ENCODE measurements at places on chromosomes 1 and 21.

DNA sequence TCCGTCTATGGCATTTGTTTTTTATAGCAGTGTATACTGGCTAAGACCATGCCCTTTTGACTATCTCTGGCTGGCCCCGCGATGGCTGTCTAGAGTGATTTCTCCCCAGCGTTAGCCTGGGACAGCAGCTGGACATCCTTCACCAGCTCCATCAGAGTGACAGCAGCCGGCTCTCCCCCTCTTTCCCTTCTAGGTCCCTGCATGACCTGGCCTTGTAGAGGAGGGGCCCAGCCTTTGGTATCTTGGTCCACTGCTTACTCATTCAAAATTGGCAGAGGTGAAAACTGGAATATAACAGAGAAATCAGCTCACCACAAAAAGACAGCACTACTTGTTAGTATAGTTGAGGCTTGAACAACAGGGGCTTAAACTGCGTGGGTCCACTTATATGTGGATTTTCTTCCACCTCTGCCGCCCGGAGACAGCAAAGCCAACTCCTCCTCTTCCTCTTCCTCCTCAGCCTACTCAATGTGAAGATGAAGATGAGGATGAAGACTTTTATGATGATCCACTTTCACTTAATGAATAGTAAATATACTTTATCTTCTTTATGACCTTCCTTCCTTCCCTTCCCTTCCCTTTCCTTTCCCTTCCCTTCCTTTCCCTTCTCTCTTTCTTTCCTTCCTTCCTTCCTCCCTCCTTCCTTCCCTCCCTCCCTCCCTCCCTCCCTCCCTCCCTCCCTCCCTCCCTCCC lies 29.4 kb upstream of the B3GALNT2 start:
- no peak for DNase-seq

- DNase-seq, result no peak
Measured at GRCh38 chr1:151436985-151437384, 22.3 kb downstream of the POGZ start.

DNA sequence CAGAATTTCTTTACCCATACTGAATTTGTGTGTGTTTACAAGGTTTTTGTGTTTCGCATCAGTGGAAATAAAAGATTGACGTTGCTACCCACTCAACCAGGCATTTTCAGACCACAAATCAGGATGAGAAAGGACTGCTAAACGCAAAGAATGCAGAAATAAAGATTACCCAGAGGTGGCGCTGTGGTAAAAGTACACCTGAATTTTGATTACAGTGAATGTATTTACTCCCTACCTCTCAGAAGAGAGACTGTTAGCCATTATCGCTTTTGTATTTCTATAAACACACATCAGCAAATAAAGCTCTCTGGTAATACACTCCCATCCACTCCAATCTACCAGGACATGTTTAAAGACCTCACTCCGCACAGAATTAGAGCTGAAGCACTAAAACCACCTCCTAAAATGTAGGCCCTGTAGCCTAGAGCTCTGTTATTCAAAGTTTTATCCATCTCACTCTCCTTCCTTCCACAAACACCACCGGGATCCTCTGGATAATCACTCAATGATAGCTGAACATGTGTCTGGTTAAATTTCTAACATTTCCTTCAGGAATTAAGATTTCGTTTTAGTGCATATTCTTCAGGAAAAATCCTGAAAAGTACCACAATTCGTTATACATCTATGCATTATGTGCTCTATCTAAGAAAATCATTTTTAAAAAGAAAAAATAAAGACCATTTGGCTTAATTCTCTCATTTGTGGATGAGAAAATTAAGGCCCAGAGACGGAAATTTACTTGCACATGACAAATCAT lies 2.5 kb upstream of the LMO4 start:
- peak; percentile 76 for DNase-seq

DNA sequence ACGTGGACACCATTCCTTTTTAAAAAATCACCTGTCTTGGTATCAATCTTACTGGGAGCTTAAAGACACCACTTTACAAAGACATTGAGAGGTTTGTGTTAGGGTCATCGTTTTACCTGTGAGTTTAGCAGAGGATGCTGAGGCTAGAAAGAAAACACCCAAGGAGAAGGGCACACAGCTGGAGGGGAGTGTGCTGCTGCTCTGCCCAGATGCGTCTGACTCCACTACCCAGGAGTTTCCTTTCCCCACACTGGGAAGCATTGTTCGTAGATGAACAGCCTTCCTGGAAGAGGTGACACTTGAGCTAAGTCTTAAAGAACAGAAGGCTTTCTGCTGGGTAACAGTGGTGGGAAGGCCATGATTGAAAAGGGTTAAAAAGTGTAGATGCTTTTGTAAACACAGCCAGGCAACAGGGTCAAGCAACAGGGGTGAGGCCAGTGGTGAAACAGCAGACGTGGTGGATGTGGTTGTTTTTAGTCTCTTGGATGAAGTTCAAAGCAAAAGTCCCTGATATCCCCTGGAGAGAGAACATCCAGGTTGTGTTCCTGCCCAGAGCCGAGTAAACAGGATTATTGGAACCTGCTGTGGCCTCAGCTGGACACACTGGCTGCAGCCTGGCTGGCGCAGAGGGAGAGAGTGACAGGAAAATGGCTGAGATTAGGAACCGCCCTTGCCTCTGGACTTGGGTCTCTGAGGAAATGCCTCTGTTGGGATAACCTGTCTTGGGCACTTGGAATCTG lies 198.6 kb upstream of the JUN start:
- no peak for DNase-seq

DNA sequence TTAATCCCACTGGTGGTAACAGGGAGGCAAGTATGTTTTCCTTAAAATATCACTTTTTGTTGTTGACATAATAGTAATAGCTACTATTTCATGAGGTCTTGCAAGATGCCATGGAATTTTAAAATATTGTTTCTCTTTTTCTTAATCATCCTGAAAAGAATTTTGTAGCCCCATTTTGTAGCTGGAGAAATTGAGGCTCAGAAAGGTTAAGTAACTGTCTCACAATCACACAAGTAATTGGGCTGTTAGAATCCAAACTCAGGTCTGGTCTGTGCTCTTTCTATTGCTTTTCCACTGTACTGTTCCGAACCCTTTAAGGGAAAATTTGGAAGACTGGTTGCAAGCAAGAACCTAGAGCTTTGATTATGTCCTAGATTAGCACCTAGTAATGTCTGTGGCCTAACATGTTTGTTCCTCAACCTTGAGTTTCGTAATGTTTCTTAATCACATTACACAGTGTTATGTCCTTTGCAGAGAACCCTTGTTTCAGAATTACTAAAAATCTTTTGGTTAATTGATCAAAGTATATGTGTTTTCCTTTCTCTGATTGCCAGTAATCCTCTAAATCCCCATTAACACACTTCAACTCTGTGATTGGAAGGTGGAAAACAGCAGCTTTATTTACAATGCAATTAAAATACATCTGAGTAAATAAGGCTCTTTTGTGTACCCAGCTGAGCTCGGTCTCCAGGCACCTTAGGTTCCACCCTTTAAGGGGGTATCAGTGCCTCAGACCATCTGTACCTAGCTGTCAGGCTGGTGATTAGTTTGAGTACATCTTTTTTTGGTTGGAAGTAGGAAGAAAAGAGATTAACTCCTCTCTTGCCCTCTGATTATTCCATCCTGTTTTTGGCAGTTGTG lies 10.4 kb downstream of the LRRC42 start:
- no peak for DNase-seq

DNA sequence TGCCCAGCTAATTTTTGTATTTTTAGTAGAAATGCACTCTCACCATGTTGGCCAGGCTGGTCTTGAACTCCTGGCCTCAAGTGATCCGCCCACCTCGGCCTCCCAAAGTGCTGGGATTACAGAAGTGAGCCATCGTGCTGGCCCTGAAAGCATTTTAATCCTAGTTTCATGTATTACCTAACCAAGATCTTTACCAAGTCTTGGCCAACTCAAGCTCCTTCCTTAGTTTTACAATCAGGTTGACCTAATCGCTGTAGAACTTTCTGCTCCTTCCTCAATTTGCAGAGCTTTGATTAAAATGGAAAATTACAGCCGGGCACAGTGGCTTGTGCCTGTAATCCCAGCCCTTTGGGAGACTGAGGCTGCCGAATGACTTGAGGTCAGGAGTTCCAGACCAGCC lies 3.2 kb upstream of the TMEM63A start:
- no peak for DNase-seq

DNA sequence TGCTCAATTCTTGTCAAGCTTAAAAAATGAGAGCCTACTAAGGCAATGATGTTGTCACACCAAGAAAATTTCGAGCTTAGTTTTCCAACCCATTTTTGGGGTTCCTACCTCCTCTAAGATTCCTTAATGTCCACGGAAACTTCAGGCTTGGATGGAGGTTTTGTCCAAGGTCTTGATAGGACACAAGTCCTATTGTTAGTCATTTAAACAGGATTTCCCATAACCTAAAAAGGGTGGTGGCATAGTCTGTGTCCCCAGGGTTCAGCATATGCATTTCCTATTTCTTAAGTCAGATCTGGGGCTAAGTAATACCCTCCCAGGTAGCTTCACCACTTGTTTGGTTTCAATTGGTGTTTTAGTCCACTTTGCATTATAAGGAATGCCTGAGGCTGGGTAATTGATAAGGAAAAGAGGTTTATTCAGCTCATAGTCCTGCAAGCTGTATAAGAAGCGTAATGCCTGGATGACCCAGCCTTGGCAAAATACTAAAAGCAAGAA lies 10.9 kb upstream of the PADI2 start:
- DNase-seq, result no peak

- DNase-seq, result no peak
Measured at GRCh38 chr1:3978196-3978989, 78.3 kb upstream of the C1orf174 start.

DNA sequence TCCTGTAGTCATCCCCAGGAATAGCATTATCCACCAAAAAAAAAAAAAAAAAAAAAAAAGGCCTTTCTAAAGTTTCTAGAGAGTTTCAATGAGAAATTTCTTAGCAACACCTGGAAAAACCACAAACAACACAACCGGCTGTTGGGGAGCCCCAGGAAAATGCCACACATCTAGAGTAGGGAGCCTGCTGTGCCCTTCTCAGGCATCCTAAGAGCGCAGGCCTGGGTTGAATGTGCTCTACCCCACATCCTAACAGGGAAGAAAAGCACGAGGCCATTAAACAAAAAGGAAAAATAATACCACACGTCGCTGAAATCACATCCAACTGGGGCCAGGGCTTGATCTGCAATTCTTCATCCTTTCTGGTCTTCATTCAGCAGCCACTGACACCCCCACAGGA lies 367.5 kb downstream of the TGFB2 start:
- no peak for DNase-seq

DNA sequence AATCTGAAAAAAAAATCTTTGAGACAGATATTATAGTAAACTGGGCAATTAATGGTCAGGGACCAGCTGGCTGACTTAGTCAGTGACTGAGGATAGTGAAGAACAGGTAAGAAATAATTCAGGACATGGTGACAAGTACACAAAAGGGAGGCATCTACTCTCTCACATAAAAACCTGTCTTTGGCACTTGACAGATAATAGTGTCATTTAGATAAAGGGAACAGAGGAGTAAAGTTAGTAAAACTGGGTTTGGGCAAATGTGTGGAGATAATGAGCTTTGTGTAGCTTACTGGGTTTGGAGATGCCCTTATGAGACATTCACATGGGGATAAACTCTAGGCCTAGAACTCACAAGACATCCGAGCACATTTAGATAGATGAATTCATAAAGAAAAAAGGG lies 4.0 kb downstream of the SSX2IP start:
- DNase-seq, result no peak

DNA sequence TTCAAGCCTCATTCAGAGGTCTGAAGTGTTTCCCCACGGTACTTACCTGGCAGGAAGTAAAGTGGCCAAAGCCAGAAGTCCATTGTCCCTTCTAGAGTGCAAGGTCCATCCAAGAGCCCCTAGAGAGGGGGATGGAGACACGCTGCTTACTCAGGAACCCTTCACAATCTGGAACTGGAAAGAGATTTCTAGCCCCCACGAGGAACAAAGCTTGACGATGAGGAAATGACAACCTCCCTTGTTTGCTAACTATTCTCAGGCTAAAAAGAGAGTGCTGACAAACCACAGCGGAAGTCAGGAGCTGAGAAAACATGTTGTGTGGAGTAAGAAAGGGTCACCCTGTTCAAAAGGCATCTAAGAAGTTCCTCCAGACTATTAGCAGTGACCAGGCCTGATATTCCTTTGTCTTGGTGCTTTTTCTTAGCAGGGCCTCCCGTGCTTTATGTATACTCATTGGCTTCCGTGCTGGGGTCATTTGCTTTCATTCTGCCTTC lies at the start of gene FCMR:
TSS of gene FCMR (minus strand) at position 170 of the 494 bp plus-strand sequence. CDS start at position 83, 87 bp downstream.
- DNase-seq, result peak; percentile 72

- DNase-seq, result no peak
Measured at GRCh38 chr1:54887665-54888071, 673 bp upstream of the DHCR24 start.

DNA sequence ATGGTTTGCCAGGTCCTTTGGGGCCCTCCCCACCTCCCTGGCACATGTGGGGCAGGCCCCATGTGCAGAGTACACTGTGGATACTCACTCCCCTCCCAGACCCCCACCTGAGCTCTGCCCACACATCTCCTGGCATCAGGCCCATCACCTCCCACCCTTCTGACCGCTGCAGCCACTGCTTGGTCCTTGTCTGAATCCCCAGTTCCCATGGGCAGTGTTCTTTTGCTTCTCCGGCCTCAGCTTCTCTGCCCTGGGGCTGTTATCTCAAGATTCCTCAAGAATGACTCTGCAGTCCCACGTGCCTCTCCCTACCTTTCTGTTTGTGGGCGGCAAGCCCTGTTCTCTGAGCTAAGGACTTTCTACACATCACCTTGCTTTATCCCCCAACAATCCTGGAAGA lies 187.7 kb upstream of the EDN2 start:
- no peak for DNase-seq

GRCh38 chr1:114482585-114482984 lies 28.4 kb downstream of the TRIM33 start:
- peak; percentile 39 for DNase-seq

DNA sequence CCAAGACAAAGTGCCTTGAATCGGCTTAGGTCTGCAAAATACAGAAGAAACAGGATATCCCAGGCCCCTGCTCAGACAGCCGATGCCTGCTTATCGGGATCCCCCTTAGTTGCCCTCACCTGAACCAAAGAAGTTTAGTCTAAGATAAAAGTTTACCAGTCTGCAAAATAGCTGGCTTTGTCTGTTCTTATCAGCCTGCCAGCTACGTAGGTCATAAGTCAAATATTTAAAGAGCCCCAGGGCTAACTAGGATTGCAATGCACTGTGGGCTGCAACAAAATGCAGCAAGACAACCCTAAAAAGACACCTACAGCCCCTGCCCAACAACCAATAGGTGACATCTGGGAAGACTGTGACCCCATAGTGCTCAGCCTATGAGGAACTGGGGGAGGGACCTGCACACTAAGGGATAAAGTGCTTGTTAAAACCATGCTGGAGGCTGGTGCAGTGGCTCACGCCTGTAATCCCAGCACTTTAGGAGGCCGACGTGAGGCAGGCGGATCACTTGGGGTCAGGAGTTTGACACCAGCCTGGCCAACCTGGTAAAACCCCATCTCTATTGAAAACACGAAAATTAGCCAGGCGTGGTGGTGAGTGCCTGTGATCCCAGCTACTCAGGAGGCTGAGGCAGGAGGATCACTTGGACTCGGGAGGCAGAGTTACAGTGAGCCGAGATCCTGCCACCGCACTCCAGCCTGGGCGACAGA lies 27.4 kb downstream of the LRRC3 start:
- DNase-seq, result no peak

DNA sequence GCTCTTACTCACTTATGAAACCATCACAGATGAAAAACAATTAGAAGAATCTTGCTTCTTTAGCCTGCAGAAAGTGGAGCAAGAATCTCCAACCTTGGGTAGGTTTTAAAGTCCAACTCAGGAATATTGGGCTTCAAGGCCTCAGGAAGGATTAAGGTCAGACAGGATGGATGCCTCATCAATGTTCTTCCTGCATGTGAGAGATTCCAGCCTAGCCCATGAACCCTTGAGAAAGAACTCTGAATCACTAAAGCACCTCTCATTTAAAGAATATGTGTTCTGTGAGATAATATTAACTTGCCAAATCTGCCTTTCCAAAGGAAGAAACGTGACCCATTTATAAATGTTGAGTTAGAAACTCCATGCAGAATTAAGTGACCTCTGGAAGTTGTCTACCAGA lies 345.2 kb upstream of the CAMK1G start:
- DNase-seq, result no peak

Measured in CD4-positive, alpha-beta T cell treated with Interleukin-21 for 1 hour (primary cell).